Stimulated activated CD4-positive, alpha-beta T cell treated with anti-CD3 and anti-CD28 coated beads, TNF-alpha, amount 100 ng/mL, for 24 hours (primary cell): ENCODE measurements at places on chromosomes 7 and 10.

DNA sequence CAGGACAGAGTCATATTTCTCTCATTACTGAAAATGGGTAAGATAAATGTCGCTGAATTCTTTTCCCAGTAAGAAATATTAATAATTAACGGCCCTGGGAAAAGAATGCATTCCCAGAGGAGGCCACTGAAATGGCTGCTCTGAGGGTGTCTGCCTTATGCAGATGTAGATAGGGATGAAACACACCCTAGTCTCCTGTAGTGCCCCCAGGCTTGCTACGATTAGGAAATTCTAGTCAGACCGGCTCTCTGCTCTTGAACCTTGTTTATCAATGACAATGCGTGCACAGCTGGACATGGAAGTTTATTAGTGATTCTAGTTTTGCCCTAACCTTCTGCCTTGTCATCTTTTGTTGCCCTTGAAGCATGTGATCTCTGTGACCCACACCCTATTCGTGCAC is 291.1 kb downstream of the ZNF248 start:
- no peak for DNase-seq

GRCh38 chr10:88194961-88195367 is 331.5 kb downstream of the PTEN start:
- no peak for DNase-seq

- DNase-seq = no peak
Measured at GRCh38 chr10:46326066-46326465, 39.3 kb downstream of the ANTXRL start.

DNA sequence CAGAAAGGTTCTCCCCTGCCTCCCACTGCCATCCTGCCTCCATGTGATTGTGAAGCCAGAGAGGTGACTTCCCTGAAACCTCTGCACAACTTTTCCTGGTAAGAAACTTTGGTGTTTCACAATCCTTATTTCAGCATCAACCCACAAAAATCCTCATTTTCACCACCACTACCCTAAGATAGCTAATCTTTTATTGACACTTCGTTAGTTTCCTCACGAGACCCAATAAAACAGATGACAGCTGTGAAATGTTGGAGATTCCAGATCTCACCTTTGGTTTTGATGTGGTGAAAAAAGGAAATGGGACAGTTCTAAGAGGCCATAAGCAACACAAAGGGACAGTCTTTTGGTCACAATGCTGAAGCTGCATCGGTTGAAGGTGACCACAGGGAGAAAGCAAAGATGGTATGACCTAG is 59.9 kb upstream of the TM9SF3 start:
- no peak for DNase-seq

GRCh38 chr10:45420453-45421192 is 46.6 kb downstream of the ALOX5 start:
- DNase-seq = peak; percentile 20

GRCh38 chr7:7595451-7595850 is 28.8 kb downstream of the MIOS start:
- no peak for DNase-seq

DNA sequence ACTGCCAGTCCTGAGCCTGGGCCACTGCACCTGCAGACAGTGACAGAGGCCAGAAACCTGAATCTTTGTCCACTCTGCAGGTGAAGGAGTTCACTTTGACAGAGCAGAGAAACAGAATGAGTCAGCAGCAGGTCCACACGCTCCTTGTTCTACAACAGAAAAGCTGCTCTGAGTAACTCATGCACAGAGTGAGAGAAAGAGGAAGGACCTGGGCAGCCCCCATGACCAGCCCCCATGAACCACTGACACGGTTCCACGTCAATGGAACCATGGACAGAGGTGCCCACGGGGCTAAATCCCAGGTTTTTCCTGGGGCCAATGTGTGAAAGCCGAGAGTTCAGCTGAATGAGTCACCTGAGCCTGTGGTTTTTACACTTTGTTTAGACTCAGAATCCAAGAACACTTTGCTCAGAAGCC is 40.8 kb upstream of the CTBP2 start:
- DNase-seq = no peak

DNA sequence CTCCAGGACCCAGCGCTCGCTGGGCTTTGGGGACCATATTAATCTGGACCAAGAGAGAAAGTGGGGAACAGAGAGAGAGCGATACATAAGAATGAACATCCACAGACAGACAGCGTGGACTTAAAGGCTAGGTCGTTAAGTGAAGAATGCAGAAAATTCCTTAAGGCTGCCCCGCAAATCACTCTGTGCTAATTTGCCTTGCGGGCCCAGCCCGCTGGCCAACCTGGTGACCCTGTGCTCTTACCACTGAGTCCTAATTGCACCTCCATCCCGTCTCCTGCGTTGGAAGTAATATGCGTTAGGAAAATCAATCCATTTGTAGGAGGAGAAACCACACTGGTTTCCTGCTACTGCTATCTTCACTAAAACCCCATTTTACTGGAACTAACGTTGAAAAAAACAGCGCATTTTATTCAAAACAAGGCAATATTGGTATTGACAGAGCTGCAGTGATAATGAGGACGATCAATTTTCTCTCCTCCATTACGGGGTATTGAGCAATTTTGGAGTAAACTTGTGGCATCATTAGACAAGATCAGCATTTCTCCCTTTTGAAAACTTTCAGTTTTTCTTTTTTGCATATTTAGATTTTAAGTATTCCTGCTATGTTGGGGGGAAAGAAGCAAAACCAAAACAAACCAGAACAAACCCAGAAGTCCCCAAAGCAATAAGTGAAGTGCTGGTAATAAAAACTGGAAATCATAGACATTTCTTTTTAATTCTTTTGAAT is 85.2 kb downstream of the WDFY4 start:
- no peak for DNase-seq

DNA sequence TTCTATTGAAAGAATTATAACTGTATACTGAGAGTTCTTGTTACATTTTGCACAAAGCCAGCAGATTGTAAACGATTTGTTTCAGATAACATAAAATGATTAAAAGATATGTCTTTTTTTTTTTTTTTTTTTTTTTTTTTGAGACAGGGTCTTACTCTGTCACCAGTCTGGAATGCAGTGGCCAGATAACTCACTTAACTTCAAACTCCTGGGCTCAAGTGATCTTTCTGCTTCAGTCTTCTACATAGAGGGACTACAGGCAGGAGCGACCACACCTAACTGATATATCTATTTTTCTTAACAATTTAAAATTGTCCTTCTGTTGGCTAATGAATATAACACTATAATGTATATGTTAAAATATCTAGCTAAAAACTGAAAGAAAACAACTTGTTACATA is 317.3 kb upstream of the CACNA2D1 start:
- DNase-seq = no peak
